ENCODE measurements at places on chromosomes 6 and 20.

DNA sequence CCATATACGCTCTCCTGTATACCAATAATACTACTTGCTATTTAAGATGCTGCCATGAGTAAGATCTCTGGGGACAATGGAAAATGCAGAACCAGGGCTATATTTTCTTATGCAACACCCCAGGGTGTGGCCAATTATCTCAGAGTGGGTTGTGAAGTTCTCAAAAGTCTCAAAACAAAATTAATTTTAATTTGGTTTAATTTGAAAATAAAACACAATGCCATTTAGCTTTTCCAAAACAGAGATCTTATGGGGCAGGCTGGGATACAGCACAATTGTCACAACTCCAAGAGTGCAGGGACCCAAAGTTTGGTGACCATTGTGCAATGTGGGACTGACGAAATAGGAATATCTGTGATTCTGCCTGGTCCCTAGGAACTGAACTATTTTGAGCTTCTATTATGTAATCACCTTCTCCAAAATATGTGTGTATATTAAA lies 43.1 kb downstream of the MBOAT1 start:
- no peak for DNase-seq

- DNase-seq: no peak
These were observed 100.1 kb downstream of the TNFRSF21 start for GRCh38 chr6:47209632-47210031.

DNA sequence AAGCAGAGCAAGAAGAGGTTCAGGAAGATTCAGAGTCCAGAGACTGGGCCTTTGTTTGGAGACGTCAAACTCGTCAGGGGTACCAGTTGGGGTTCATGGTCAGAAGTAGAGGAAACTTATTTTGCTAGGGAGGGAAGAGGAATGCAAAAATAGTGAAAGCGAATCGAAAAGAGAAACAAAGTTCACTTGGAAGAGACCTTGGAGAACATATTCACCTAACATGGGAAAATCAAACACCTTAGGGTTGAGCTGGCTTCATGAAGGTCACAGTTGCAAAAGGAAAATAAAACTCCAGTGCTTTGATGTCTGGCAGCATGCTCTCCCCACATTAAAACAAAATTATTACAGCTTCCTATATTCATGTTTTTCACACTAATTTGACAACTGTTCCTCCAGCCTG lies 440.4 kb downstream of the EPM2A start:
- DNase-seq: no peak

- DNase-seq: no peak
These were observed 50.2 kb upstream of the NOP56 start for GRCh38 chr20:2602046-2602735.

DNA sequence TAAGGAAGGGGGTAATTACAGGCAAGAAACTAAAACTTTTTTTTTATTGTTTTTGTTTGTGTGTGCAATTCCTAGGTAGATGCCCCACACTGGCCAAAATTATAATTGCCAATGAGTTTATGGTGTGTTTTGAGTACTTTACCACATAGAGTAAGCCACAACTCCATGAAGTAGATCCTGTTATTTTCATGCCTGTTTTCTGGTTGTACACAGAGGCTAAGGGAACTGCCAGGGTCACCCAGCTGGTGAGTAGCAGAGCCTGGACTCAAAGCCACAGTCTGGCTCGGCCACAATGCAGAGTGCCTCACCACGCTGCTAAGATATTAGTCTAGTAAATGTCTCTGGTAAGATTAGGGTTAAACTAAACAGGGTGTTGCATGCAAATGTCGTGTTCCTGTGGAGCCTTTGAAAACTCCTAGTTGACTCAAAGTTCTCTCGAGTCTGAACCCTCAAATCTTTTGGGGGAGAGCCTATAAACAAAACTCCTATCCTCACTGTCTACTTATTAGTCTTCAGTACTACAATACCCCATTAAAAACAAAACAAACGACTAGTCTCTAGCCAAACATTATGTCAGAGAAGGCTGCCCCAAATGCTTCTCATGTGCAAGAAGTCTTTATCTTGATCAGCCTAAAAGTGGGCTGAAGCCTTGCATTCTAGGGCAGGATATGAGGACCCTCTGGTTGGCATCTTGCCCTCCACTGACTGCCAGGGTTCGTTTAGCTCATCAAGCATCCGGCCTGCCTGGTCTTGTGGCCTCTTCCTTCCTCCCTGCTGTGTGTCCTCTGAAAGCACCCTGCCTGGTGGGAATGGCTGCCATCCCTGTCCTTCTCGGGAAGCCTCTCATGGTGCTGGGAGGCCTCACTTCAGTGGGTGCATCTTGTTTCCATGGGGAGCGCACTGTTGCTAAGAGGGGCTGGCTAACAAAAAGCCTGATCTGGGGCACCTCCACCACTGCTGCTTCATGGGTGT lies 4.2 kb downstream of the DUSP22 start:
- DNase-seq: no peak

DNA sequence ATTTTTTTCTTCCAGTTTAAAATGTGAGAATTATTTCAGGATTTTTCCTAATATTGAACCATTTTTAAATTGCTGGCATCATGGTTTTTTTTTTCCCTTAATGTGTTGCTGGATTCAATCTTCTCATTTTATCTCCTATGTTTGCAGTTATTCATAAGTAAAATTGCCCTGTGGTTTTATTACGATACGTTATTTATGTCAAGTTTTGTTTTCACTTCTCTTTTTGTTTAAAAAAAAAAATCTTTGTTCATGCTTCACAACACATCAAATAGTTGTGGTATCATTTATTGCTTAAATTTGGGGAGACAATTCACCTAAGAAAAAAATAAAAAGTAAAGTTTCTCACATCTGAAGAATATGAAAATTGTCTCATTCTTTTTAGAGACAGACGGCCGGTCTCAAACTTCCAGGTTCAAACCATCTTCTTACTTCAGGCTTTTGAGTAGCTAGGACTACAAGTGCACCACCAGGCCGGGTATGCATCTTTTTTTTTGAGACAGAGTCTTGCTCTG lies 239.3 kb upstream of the ID4 start:
- no peak for DNase-seq
